ENCODE measurements at places on chromosomes 12 and 14. TPM values are rescaled to one million over a fixed set of nuclear protein-coding genes. Genes with fewer than 3 reads are reported as not detected.

The ACOT4 gene
- polyA plus RNA-seq: 0.63 TPM

The BMP4 gene
- polyA plus RNA-seq: 8.0 TPM

The ESR2 gene
- polyA plus RNA-seq: 0.11 TPM

The LRRC10 gene
- 22.0 TPM for polyA plus RNA-seq

The PLEKHG7 gene
- not detected for polyA plus RNA-seq

The NAV3 gene
- 2.0 TPM for polyA plus RNA-seq

The SOAT2 gene
- polyA plus RNA-seq: 0.07 TPM

The ACSM4 gene
- not detected for polyA plus RNA-seq

DNA sequence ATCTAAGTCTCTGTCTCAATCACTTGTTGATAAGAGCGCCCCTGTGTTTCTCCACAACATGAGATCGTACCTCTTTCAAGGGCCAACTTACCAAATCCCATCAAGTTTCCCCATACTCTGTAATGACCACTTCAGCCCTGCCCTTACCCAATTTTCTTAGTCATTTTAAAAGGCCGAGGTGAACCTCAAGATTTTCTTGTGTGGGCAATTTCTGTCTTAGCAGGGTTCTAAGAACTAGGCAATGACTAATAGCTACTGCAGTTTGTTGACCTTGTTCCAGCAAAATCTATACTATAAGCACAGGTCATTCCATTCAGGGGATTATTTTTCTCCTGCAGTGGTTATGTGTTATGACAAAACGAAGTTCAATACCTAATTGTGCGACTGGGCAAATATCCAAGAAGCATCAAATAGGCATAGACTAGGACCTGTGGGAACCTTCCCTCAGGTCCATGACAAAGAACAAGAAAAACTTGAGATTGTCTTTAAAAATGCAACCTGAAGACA is 359.8 kb downstream of the PCNX1 start:
- no peak for DNase-seq

- no peak for DNase-seq
Measured at GRCh38 chr14:89397569-89398230, 19.3 kb downstream of the FOXN3 start.

- no peak for DNase-seq
Measured at GRCh38 chr12:111993292-111994150, 19.4 kb downstream of the TMEM116 start.

DNA sequence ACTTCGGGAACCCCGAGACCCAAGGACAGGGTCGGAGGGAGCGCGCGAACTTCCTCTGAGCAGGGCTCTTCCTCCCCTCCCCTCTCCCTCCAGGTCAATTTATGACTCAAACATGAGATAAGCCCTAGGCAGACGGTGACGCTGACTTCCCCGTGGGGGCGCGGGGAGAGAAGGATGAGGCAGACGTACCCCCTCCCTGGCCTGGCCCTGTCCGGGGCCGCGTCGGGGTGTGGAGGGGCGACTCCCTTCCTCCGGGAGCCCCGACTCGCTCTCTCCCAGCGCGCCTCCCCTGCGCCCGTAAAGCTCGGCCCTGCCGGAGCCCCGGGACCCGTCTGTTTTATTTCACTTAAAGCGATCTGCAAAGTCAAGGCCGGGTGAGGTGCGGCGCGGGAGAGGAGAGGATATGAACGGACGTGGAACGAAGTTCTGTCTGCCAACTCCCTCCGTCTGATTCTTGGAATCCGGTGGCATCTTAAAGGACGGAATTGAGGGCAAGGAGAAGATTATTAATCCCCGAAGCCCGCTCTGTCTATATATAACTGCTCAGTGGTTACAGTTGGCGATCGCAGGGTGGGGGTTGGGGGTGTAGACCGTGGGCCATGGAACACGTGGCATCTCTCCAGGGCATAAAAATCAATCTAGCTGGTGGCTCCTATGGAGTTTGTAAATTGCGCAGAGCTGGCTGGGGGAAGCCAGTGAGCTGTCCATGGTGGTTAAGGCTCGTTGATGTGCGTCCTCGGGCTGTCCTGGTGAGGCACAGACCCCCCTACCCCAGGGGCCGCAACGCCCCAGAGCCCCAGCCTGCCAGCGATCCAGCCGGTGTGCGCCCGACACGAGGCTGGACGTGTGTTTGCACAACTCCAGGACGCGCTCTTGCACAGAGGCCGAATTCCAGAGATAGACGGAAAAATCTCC is 2.9 kb upstream of the PTHLH start:
- peak; percentile 47 for DNase-seq

- DNase-seq: no peak
Measured at GRCh38 chr12:107451246-107451645, 234.4 kb upstream of the PWP1 start.

DNA sequence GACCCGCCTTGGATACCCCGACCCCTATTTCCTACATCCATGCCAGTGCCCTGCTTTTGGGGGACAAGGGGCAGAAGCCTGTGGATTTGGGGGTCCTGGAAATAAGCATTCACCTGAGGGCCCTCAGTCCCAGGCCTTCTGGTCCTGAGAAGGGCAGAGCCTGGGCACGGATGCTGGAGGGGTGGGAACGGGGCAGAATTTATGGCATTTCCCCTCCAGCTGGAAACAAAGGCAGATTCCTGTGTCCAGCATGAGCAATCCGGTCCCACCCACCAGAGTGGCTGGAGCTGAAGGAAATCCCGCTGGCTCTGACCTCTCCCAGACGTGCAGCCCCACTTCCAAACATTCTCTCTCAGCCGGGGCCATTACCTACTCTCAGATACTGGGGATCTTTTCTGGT is 9.3 kb downstream of the ANKRD33 start:
- peak; percentile 68 for DNase-seq

GRCh38 chr14:44700694-44701093 is 193.6 kb upstream of the FSCB start:
- no peak for DNase-seq

DNA sequence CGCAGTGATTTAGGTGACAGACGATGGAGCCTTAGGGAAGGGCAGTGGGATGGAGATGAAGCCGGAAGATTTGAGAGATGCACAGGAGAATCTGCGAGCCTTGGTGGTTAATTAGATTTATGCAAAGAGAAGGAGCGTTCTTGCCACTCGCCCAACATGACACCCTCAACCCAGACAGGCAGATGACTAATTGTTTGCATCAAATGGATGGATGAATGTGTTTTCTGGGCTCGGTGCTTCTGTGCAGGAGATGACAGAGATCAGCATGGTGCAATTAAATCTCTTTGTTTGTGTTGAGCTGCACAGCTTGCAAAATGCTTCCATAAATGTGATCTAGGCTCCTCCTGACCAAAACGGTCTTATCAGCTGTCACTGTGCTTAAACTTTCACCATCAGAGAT is 202.3 kb upstream of the PRMT8 start:
- DNase-seq: no peak

- peak; percentile 18 for DNase-seq
Measured at GRCh38 chr14:105577314-105577861, 51.0 kb downstream of the TMEM121 start.

GRCh38 chr14:51424561-51425251 is 184.7 kb downstream of the TMX1 start:
- DNase-seq: peak; percentile 60

DNA sequence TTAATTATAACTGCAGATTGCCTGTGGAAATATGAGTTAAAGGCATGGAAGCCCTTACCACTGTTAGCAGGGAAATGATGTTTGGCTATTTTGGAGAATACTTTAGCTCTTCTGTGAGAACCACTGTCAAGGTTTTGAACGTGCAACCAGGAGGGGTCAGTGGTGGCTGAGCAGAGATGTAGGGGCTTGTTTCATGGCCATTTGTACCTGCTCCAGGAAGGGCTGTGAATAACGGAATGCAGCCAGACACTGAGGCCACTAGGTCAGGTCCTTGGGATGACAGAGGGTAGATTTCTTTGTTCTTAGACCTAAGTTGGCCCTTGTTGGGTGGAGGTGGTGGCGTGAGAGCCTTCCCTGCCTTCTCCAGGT is 8.3 kb downstream of the TRAF3 start:
- DNase-seq: no peak

- no peak for DNase-seq
Measured at GRCh38 chr14:35730871-35731270, 78.2 kb downstream of the RALGAPA1 start.

GRCh38 chr12:49805409-49805808 is 22.8 kb downstream of the NCKAP5L start:
- DNase-seq: no peak

DNA sequence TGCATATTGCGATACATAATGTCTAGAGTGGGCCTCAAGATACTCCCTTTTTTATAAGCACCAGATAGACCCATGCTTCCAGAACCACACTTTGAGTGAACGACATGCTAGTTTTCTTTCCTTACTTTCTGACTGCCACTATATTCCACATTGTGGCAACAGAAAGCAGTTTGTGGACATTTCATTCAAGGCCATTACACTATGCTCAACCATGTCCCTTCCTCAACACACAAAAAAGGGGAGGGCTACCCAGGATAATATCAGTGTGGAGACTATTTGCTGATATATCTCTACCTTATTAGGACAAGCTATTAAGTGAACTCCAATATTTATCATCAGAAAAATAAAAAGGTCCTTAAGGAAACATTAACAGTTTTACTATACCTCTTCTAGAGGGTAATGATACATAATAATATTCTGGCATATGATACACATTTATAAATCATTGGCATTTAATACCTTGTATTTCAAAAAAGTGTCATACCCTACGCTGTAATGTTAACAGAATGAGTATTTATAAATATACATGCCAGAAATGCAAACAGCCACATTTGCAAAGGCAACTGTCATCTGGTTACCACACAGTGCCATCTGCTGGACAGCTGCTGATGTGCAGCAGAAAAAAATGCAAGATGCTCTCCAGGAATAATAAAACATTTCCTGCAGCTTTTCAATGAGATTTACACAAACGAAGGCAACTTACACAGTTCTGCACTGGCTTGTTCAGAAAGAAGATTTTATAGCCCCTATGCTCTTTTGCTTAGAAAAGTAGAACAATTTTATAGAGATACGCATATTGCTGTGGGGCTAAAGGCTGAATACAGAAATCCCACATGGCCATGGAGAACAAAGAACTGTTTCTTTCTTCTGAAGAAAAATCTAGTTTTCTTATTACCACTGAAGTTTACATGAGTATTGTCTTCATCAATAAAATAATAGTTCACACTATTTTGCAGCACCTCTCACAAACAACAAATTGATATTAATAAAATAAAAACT is 182.2 kb upstream of the GRIP1 start:
- DNase-seq: peak; percentile 41

DNA sequence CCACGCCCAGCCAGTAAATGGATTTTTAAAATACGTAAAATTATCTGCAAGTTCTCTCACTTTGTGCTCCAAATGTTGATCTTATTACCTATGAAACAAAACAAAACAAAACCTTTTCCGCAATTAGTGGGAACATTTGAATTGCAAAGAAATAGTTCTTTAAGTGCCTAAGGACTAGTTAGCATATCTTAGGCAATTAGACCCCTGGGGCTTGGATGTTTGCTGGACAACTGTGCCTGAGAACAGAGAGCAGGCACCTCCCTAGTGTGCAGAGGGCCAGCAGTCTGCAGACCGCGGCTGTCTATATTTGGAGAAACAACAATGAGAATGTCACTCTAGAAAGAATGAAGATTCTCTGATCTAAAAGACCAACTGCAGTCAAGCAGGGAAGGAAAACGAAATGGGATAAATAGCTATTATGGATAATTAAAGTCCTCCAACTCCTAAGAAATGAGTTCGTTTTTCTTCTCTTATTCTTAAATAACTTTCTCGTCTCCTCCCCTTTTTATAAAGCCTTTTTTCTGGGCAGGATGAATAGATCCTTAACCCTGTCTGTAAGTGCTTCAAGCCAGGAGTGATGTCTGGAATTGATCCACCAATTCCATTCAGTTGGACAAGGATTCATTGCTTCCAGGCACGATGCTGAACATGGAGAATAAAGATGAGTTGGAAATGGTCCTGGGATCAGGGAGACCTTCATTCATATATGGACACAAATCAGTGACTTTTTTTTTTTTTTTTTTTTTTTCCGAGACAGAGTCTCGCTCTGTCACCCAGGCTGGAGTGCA is 16.2 kb downstream of the SLC17A8 start:
- peak; percentile 47 for DNase-seq

GRCh38 chr14:31419967-31420318 is 407 bp downstream of the HEATR5A start:
- peak; percentile 89 for DNase-seq

Measured in right cardiac atrium (tissue), 5 donors.